ENCODE measurements at places on chromosomes 3 and 15.
A peak's percentile ranks its signal among the peaks of the same experiment; 100 is the strongest.

- DNase-seq = no peak
Observed at GRCh38 chr15:63360170-63360569, 21.5 kb downstream of the CA12 start.

DNA sequence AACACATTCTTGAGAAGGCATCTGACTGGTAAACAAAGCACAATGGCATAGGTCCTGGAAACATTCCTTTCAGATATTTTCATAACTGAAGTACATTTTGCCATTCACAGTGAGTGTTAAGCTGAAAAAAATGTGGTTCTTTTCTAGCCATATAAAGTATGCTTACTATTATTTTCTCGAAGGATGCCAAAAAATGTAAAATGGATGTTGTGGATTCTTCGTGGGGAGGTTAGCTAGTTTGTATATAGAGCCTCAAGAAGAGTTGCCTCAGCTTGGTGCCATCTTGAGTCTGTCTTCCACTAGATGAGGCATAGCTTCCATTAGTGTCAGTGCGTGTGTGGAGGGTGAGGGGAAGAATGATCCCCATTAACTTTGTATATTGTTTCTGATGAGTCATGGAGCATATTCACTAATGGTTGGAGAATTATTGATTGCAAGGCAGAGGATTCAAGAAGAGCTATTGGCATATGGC, 4.1 kb downstream of the MBNL1 start:
- peak; percentile 46 for DNase-seq

DNA sequence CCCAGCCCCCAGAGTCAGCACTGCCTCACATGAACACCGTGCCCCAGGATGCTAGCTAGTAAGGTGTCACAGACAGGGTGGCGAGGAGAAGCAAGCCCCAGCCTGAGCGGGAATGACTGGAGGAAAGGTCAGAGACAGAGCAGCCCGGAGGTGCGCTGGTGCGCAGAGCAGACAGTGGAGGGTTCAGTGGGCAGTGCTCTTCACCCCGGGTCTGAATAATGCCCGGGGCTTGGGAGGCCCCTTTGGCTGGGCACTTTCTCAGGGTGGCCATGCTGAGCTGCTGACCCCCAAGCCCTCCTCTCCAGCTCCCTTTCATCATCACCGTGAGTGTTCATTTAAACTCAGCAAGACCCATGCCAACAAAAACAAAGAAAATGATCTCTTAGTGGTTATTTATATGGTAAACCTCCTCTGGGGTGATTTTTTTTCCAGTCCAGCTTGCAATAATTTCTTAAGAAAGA, 110.8 kb downstream of the VGLL4 start:
- no peak for DNase-seq

DNA sequence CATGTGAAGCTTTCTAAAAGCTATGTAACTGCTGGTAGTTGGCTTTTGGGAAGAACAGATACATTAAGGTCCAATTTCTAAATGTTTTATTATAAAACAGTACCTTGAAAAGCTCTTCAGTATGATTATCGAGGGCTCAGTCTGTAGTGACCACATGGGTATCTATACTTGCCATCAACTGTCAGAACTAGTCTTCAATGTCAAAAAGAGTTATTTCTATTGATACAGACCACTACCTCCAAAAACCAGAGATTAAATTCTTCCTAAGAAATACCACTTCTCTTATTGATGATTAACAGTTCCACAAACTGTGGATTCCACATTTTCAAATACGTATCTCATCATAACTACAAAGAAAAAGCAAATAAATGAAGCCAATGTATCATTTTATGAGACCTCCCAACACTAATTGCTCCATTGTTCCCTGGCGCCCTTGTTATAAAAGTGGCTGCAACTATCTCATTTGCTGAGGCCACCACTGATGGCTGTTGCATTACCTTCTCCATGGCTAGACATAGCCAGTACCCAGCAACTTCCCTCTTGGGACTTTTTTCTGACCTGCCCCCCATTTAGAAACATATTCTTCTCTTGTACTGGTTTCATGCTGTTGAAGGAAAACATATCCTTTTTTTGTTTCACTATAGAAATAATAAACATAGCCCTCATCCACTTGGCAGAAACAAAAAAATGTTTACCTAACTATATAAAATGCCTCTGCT, 33.9 kb upstream of the MBNL1 start:
- no peak for DNase-seq
